ENCODE measurements at places on chromosomes 2 and 18.

DNA sequence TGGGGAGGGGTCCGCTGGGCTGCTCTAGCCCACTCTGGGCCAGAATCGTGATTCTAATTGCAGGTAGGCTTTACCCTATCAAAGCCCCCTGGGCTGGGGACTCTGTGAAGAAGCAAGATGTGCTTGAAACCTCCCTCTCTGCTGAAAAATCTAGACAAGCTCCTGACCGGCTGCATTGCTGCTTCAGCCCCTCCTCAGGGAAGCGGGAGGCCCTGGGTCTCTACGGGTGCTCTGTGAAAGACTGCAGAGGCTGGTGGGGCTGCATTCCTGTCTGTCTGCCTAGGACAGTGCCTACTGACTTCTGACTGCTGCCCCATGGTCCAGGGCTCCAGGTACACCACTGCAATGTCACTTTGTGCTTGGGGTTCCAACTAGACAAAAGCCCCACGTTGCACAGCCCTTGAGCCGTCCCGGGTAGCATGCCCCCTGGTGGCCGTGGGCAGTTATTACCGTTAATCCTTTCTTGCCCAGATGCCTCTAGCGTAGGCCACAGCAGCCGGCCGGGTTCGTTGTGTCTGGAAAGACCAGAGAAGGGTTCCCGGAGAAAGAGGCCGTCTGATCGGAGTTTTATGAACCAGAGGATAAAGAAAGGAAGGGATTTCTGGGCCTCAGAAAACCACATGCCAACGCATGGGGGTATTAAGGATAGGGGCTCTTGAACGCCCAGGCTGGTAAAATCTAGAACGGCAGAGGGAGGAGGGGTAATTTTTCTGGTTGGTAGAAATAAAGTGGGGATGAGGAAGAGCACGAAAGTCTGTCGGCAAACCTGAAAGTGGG is 15.9 kb upstream of the C1QL2 start:
- peak; percentile 6 for DNase-seq

- DNase-seq: peak; percentile 64
Measured at GRCh38 chr2:174603280-174603679, 5.7 kb upstream of the WIPF1 start.

DNA sequence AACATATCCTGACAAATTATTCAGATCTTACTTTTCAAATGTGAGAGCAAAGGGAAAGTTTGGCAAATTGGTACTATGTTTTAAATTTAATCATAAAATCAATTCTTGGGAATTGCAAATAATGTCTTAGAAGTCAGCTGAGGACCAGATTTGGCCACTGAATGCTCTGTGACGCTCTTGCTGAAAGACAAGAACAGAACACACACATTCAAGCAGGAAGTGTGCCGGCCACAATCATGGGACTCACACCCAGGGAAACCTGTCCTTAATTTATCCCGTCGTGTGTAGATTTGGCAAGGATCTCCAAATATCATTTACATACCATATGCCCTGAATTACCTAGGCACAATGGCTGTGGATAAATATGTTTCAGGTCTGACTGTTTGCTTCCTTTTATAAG is 253.1 kb downstream of the TCF4 start:
- DNase-seq: no peak

- DNase-seq: no peak
Measured at GRCh38 chr2:59000796-59001195, 759.7 kb upstream of the FANCL start.

- no peak for DNase-seq
Measured at GRCh38 chr2:129868151-129868550, 111.3 kb upstream of the RAB6C start.

GRCh38 chr2:68853035-68853434 is 18.2 kb downstream of the BMP10 start:
- DNase-seq: no peak

Data from dermis microvascular lymphatic vessel endothelial cell (primary cell).